ENCODE measurements at places on chromosomes 5 and 9. TPM values are rescaled to one million over a fixed set of nuclear protein-coding genes. Genes with fewer than 3 reads are reported as not detected.

The CAMK2A gene
- total RNA-seq: 0.15 TPM

The PCDHGB2 gene
- total RNA-seq: 11.7 TPM

The CHSY3 gene
- 32.5 TPM for total RNA-seq

The PCDHB10 gene
- 7.7 TPM for total RNA-seq

The FAXDC2 gene
- total RNA-seq: 36.3 TPM

The TEX48 gene
- not detected for total RNA-seq

The PDZD2 gene
- total RNA-seq: 7.8 TPM

The NREP gene
- 26.1 TPM for total RNA-seq

The CRB2 gene
- total RNA-seq: not detected

The ENTREP1 gene
- total RNA-seq: 5.7 TPM

The DIRAS2 gene
- not detected for total RNA-seq

DNA sequence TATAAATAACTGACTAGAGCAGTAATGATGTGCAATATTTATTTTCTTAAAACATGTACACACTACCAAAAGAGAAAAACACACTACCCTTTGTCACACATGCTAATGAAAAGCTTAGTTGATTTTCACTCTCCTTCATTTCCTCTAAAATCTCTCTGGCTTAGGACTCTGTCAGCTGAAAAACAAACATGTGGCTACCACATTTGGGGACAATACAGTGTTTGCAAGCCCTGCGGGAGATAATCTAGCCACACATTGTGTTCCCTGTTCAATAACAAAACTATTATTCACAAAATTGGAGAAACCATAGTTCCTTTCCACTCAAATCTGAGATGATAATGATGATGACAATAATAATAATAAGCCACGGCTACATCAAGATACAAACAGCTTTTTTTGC is 3.5 kb upstream of the LOX start:
- H3K4me1 ChIP-seq: peaks cover 3% of the 10 kb centered on the region
- DNase-seq: no peak
- H3K27me3 ChIP-seq: no peaks in the 10 kb centered on the region
- H3K4me3 ChIP-seq: no peak overlapping the region
- no peaks in the 10 kb centered on the region for H3K36me3 ChIP-seq

GRCh38 chr5:132746954-132747615 is at the start of gene CCNI2:
Gene CCNI2 (plus strand): TSS chr5:132747426. CDS start chr5:132747496, 70 bp downstream.
- no peak within 1 kb of the TSS for H3K27ac ChIP-seq
- H3K4me1 ChIP-seq: no peaks in the 10 kb centered on the region
- no peak within 1 kb of the TSS for H3K4me3 ChIP-seq
- DNase-seq: no peak

- no peak overlapping the region for H3K27ac ChIP-seq
- no peaks in the 10 kb centered on the region for H3K36me3 ChIP-seq
- H3K4me1 ChIP-seq: no peaks in the 10 kb centered on the region
- no peaks in the 10 kb centered on the region for H3K27me3 ChIP-seq
- no peak overlapping the region for H3K4me3 ChIP-seq
These were observed 80.9 kb downstream of the GOLPH3 start for GRCh38 chr5:32092938-32093812.

DNA sequence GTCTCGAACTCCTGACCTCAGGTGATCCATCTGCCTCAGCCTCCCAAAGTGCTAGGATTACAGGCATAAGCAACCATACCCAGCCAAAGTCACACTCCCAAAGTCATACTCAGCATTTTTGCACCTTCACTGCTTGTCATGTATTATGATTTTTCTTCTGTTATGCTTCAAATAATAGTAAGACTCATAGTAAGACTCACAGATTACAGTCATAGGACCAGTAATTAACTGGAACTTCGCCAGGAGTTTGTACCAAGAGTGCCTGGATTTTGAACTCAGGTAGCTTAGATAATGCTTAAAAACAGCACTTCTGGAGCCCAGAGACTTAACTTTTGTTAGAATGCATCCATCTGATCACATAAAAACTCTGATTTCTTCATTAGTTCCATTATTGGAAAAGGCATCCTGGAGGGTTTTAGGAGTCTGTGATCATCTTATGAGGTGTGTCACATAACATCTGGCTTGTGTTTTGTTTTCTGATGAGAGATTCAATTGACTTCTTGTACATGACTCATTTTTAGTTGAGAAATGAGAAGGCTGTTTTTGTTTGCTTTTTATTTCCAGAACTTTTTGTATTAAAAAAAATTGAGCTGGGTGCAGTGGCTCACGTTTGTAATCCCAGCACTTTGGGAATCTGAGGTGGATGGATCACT is 131.5 kb downstream of the ADAMTS19 start:
- no peaks in the 10 kb centered on the region for H3K4me1 ChIP-seq
- no peak for DNase-seq
- no peaks in the 10 kb centered on the region for H3K36me3 ChIP-seq
- H3K4me3 ChIP-seq: no peak overlapping the region
- H3K27ac ChIP-seq: no peak overlapping the region

DNA sequence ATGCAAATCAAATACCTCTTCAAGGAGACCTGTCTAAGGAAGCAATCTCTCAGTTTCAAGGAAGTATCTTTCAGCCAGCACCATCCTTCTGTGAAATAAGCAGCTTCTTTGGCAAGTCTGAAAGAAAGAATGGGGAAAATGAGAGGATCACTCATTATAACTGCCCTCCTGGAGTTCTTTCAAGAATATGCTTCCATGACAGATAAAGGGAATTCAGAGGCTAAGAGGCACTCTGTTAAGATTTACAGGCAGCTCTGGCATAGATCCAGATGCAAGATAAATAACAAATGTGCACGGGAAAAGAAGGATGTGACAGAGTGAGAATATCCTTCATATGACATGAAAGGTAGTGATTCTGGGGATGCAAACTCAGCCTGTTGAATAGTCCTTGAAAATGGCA is 348.2 kb upstream of the CCNG1 start:
- H3K27me3 ChIP-seq: no peaks in the 10 kb centered on the region
- H3K4me3 ChIP-seq: no peak overlapping the region
- no peak overlapping the region for H3K27ac ChIP-seq
- no peaks in the 10 kb centered on the region for H3K4me1 ChIP-seq

- H3K27me3 ChIP-seq: no peaks in the 10 kb centered on the region
- H3K4me3 ChIP-seq: no peak overlapping the region
- H3K4me1 ChIP-seq: peaks cover 5% of the 10 kb centered on the region
- DNase-seq: no peak
- H3K27ac ChIP-seq: no peak overlapping the region
These were observed 4.1 kb downstream of the TNFAIP8 start for GRCh38 chr5:119359737-119360413.

- no peak for DNase-seq
- H3K4me1 ChIP-seq: no peaks in the 10 kb centered on the region
- H3K4me3 ChIP-seq: no peak overlapping the region
- H3K27me3 ChIP-seq: no peaks in the 10 kb centered on the region
These were observed 22.5 kb downstream of the APBA1 start for GRCh38 chr9:69649566-69650250.

DNA sequence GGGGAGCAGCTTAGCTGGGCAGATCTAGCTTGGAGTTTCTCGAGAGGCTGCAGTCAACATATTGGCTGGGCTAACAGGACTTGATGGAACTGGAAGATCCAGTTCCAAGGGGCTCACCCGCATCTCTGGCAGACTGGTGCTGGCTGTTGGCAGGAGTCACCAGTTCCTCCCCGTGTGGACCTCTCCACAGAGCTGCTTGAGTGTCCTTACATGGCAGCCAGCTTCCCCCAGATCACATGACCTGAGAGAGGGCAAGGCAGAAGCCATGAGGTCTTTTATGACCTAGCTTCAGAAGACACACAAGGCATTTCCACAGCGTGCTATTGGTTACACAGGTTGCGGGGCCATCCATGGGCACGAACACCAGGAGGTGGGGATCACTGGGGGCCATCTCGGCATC is 26.4 kb upstream of the RXRA start:
- DNase-seq: peak; percentile 31
- no peaks in the 10 kb centered on the region for H3K36me3 ChIP-seq
- no peak overlapping the region for H3K27ac ChIP-seq

GRCh38 chr5:146151970-146152369 is 30.5 kb downstream of the LARS1 start:
- H3K36me3 ChIP-seq: peaks cover 5% of the 10 kb centered on the region
- no peak overlapping the region for H3K27ac ChIP-seq
- H3K4me1 ChIP-seq: no peaks in the 10 kb centered on the region
- H3K27me3 ChIP-seq: no peaks in the 10 kb centered on the region

- no peaks in the 10 kb centered on the region for H3K36me3 ChIP-seq
- H3K4me3 ChIP-seq: no peak overlapping the region
- H3K4me1 ChIP-seq: peaks cover 5% of the 10 kb centered on the region
- H3K27me3 ChIP-seq: no peaks in the 10 kb centered on the region
- H3K27ac ChIP-seq: no peak overlapping the region
- no peak for DNase-seq
These were observed 212.5 kb downstream of the GAS1 start for GRCh38 chr9:86734771-86735170.

DNA sequence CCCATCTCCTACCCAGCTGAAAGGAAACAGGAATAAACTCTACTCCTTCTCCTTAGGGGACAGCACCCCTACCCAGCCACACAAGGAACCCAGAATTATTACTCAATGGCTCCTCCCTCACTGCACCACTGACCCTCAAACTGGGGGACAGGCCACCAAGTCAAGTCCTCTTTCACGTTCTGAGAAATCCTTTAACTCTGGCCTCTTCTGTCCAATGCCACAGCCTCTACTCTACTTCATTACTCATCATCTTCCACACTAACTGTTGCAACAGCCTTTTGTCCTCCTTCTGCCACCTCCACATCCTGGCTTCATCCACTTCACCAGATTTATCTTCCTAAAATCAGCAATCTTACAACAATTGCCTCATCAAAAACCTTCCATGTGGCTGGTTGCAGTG is 6.8 kb downstream of the TTC39B start:
- peaks cover under 1% of the 10 kb centered on the region for H3K4me1 ChIP-seq
- H3K27ac ChIP-seq: peak overlapping the region; percentile 8
- DNase-seq: no peak
- no peaks in the 10 kb centered on the region for H3K27me3 ChIP-seq
- H3K4me3 ChIP-seq: no peak overlapping the region

DNA sequence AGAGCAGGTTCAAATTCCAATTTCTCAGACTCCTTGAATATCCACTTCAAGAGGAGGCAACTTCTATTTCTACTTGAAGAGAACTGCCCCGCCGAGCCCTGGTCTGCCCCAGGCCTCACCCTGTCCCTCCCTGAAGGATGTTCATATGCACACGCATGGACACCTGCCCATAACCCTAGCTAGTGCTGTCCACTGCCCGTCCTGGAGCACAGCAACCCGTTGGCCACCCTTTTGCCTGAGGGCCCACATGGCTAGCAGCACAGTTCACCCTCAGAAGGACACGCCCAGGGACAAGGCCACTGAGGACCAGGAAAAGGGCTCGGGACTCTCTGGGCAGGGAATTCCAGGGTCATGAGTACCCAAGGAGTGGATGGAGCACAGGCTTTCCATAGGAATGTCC is 63.6 kb downstream of the EGFLAM start:
- no peak overlapping the region for H3K27ac ChIP-seq
- H3K4me3 ChIP-seq: no peak overlapping the region
- no peaks in the 10 kb centered on the region for H3K36me3 ChIP-seq
- H3K4me1 ChIP-seq: no peaks in the 10 kb centered on the region
- no peaks in the 10 kb centered on the region for H3K27me3 ChIP-seq

DNA sequence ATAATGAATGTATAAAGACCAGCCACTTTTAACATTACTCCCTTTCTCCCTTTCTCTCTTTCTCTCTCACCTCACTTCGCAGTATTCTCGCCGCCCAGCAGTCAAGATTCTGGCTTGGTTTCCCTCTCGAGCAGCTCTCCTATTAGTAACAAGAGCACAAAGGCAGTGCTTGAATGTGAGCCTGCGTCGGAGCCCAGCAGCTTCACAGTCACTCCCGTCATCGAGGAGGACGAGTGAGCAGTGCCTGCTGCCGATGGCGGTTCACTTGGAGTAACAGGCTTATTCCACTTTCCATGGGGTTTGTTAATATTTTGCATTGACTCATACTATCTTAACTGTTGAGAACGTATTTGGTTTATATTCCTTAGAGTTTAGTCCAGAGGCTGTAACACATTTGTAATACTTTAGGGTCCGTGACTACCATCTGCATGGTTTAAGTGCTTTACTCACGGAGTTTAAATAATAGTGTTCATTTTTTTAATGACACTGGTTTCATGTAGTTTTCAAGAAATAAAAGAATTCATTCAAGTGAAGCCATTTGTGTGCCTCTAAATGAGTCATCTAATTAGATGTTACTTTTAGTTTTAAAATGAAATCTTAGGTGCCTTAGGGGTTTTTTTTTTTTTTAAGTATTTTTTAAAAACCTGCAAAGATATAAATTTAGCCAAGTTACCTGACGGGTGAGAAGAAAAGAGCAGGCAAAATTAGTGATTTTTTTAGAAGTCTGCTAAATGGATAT is 8.4 kb upstream of the DMRT3 start:
- no peaks in the 10 kb centered on the region for H3K36me3 ChIP-seq
- H3K4me3 ChIP-seq: no peak overlapping the region
- no peaks in the 10 kb centered on the region for H3K4me1 ChIP-seq
- no peak for DNase-seq
- no peaks in the 10 kb centered on the region for H3K27me3 ChIP-seq

DNA sequence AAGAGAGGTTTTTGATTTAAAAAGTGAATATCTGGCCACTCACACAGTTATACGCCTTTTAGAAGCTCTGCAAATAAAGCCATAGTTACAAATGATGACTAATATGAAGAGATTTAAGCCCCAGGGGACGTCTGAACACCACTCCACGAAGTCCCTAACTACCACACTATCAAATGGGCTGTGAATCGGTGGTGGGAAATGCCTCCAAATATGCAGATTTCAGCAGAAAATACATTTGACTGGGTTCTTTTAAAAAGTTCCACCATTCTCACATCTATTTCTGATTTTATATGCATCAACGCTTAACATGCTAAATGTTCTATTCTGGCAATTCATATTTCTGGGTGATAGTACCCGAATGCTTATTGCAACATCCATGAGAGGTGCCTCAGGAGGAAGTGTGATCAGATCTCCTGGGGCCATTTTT is 22.5 kb downstream of the TICAM2 start:
- no peak overlapping the region for H3K4me3 ChIP-seq
- H3K27ac ChIP-seq: no peak overlapping the region
- H3K27me3 ChIP-seq: no peaks in the 10 kb centered on the region

DNA sequence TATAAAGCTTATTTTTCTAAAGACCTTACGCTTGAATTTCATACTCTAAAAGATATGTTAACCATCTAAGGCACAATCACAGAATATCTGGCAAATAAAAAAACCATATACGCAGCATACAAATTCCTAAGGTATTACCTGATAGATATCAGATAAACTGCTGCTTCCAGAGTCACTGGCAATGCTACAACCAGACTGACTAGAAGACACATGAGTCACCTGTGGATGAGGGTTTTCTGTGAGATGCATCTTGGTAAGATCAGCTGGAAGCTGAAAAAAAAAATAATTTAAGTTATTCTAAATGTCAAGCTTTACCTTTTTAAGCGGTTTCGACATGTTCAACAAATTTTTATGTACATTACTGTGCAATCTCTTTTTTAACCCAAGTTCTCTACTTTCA is 113.8 kb downstream of the RAPGEF6 start:
- H3K36me3 ChIP-seq: no peaks in the 10 kb centered on the region
- no peak for DNase-seq
- no peak overlapping the region for H3K4me3 ChIP-seq
- no peaks in the 10 kb centered on the region for H3K27me3 ChIP-seq

GRCh38 chr5:34622098-34622400 is 34.1 kb upstream of the RAI14 start:
- no peaks in the 10 kb centered on the region for H3K4me1 ChIP-seq
- no peaks in the 10 kb centered on the region for H3K27me3 ChIP-seq
- DNase-seq: no peak
- H3K4me3 ChIP-seq: no peak overlapping the region
- H3K36me3 ChIP-seq: no peaks in the 10 kb centered on the region

Measured in aorta (tissue), 5 donors.